Fibroblast of skin of scalp (primary cell): ENCODE measurements at places on chromosomes 16 and 17.

GRCh38 chr16:67531247-67531646 lies 2.6 kb downstream of the RIPOR1 start:
- no peak for DNase-seq

DNA sequence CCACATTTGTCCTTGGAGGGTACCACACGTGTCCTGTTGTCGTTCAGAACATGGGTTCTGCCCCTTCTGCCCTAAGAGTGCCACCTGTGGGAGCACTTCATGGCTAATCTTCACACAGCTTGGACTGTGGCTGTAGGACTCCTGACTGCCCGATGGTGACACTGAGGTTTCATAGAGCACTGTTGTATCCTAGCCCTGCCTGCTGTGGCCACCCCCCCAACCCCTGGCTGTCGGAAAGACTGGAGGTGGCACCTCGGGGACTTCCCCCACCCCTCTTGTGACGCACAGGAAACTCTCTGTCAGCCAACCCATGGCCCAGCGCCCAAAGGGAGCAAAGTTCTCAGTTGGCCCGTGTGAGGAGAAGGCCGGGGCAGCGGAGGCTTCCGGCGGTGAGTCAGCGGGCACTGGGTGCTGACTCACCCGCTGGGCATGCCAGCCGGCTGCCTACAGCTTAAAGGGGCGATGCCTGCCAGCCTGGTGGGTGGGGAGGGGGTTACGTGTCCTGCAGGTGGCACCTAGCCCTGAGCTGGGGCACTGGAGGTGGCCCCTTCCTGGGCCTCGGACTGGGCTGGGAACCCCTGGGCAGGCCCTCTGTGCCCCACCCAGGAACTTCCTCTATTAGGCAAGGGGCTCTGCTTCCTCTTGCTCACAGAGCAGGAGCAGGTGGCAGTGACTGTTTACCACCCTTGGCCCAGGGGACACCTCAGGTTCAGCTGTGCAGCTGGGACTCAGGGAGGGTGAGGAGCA lies 3.4 kb downstream of the MAP2K3 start:
- peak; percentile 96 for DNase-seq

DNA sequence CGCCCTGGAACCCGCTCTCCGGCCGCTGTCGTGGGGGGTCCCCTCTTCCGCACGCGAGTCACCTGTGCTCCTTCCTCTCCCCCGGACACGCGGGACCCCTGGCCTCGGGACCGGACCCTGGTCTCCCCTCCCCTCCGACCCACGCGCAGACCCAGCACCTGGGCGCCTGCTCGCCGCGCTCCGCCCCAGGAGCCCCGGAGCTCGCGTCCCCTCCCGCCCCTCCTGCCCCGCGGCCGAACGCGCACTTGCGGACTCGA lies 762 bp downstream of the RAB40B start:
- DNase-seq: no peak

DNA sequence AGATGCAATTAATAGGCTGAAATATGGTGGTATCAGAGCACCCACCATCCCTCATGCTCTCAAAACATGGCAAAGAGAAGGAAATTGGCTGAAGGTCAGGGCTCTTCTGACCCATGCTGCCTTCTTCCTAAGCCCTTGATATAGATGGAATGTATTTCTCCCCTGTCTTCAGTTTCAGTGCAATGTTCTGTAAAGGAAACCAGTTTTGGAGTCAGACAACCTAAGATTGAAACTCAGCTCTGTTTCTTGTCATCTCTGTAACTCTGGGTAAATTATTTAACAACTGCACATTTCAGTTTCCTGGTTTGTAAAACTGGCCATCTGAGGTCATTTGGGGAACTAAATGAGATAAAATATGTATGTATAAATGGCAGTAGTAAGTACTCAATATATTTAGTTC lies 243.9 kb downstream of the CA10 start:
- no peak for DNase-seq

DNA sequence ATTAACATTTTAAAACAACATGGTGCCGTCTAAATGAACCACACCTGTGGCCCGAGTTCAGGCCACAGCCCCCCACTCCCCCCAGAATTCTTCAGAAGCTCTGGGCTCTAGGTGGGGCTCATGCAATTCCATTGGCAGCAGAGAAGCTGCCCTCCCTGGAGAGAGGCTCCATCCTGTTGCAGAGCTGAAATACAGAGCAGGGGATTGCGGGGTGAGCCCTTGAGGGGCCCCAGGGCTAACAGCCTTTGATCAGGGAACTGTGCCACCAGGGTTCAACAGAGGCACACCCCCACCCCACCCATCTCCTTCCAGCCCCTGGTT lies 69.3 kb downstream of the ABR start:
- DNase-seq: no peak

GRCh38 chr17:60110586-60110985 lies 31.9 kb upstream of the HEATR6 start:
- no peak for DNase-seq

GRCh38 chr16:85566561-85567100 lies 46.5 kb upstream of the GSE1 start:
- DNase-seq: no peak

DNA sequence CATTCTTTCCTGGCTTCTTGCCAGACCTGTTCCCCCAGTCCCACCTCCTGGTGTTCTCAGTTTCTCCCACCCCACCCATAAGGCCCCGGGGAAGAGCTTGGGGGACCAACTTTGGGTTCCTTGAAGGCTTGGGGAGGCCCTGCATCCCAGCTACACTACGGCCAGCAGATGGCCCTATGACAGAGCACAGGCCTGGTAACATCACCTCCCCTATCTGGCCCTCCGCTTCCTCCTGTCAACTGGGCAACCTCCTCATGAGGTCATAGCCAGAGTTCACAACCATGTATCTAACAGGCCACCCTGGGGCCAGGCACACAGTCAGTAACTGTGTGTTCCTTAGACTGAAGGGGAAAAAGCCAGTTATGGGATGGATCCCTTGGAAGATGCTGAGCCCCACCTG lies 31.4 kb downstream of the MYO15A start:
- DNase-seq: no peak

GRCh38 chr16:89383095-89384003 lies 107.0 kb downstream of the ANKRD11 start:
- no peak for DNase-seq

DNA sequence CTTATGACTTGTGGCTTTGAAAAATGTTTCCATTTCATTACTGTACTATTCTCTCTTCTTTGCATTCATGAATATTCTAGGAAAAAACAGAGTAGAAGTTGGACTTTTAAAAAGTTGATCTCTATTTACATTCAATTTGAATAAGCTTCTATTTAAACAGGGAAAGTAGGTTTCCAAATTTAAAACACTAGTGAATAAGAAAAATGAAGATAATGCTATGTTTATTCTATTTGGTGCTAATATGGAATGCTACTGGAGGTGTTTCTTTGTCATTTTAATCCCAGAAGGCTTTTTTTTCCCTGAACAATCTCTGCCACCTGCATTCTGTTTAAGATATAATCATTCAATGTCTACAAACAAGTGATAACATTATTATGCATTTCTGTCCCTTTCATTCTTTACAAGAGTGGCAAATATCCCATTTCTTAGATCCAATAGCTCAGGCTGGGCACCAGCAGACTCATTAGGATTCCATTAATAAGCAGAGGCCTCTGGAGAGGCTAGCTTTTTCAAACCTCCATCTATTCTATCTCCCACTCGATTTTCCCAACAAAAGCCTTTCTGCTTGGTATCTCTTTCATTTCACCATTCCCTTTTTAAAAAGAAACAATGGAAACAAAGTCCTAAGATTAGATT lies 1001.6 kb upstream of the CDH8 start:
- no peak for DNase-seq

- no peak for DNase-seq
These were observed 183.5 kb downstream of the NTN1 start for GRCh38 chr17:9204637-9205329.

DNA sequence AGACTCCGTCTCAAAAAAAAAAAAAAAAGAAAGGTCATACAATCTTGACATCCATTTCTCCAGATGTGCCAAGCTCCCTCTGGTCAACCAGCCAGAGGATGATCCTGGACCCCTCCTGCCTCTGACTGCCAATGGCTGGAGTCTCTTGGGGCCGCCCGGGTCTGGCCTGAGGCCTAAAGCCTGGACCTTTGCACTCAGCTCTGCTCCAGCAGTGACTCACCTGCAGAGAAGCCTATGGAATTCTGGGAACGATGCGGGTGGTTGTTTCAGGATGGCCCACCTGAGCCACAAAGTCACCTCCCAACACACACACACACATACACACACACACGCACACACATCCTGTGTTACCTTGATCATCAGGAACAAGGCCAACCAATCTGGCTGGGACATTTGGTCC lies 64.0 kb upstream of the DNAH17 start:
- DNase-seq: no peak

DNA sequence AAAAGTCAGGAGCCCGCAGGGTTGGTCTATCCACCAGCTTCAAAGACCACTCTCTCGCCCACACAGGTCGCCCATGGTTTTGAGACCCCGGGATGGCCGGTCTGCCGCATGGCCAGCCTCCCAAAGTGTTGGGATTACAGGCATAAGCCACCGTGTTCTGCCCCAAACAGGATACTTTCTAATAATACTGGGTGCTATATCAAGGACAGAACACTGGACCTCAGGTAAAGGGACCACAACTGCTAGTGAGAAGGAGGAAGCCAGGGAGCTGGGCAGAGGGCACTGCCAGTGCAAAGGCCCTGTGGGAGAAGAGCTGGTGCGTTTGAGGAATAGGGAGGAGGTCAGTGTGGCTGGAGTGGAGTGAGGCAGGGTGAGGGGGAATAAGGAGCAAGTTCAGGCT lies 34.1 kb downstream of the IL21R start:
- DNase-seq: no peak

GRCh38 chr16:73192232-73192894 lies 144.4 kb upstream of the ZFHX3 start:
- peak; percentile 33 for DNase-seq

DNA sequence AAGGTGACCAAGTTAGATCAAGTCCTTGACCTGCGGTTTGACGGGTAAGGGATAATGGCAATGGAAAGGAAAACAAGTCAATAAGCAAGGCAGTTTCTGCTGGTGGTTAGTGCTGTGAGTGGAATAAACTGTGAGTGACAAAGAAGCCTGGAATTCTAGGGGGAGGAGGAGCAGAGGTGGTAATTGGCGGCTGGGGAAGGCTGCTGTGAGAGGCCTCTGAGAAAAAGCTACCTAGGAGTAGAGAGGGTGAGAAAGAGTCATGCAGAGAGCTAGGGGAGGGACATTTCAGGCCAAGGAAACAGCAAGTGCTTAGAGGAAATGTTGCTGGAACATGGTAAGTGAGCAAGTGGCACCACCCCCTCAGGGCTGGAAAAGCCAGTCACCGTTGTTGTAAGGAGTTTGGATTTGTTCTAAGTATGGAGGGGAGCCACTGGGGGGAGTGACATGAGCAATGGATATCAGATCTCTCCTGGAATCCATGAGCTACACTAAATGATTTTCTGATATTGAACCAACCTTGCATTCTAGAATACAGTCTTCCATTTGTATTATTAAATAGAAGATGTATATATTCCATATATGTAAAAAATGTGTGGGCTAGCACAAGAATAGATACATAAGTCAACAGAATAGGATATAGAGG lies 6.7 kb downstream of the NLRC3 start:
- no peak for DNase-seq

DNA sequence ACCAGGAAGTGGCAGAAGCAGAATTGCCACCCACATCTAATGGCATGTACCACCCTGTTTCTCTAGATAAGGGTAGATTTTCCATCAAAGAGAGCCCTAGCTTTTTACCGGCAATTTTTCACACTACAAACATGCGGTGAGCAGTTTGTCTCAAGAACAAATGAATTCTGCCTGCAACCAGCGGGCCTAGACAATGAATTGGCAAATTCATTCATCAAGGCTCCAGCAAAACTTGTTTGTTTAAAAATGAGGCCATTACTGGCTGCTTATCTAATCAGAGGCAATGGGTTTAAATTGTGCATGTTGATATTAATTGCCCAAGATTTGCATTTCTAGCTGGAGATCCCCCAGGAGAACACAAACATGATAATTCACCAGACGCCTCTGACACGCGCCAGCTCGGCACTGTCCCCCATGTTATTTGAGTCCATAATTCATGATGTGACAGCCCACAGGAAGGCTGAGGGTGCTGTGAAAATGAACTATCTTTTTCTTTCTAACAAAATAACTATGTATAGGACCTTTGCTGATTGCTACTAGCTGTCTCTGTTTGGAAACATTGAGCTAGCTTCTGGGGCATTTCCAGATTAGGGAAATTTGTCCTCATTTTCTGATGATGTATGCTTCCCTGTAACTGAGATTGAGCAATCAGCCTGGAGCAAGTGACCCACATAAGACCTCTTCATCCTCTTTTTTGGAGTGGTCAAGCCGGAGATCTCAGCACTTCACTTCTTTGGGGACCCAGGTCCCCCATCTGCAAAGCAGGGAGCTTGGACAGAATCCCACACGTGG lies 80.8 kb downstream of the CNGB1 start:
- no peak for DNase-seq

DNA sequence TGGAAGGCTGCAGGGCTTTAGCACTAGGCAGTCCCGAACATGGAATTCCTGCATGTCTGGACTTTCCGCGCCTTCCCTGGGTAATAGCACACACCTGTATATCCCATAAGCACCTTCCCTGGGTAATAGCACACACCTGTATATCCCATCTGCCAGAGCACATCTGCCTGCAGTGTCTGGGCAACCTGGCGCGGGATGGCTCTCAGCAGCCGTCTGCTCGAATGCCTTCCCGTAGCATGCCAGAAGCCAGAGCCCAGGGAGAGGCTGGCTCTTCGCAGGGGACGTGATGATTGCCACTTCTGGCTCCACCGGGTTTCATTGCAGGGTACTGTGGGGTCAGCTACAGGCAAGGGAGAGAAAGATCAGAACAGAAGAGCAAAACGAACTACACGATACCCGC lies 21.3 kb downstream of the MBTPS1 start:
- DNase-seq: no peak

GRCh38 chr16:28875134-28876018 lies 2.9 kb upstream of the ATP2A1 start:
- DNase-seq: no peak
